ENCODE measurements at places on chromosomes 7 and 10.
A peak's percentile ranks its signal among the peaks of the same experiment; 100 is the strongest.

DNA sequence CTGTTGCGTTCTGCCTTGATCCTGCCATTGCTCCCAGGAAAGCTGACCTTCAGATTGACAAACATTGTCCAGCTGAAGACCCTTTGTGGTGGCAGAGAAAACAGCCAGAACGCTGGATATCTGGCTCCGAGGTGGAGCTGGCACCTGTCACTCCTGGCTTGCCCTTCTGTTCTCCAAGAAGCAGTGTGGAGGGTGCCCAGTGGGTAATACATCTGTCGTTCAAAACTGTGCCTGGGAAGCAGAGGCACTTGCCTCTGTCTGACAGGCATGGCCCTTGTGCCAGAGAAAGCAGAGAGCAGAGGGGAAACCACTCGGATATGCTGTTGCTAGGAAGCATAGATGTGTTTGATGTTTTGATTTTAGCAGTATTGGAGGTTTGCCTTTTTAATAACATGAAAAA is 231.4 kb downstream of the BMPER start:
- no peak for DNase-seq

- DNase-seq = peak; percentile 28
These were observed 130.4 kb upstream of the GHITM start for GRCh38 chr10:84008878-84009277.

- DNase-seq = peak; percentile 65
These were observed 16.6 kb downstream of the ACBD5 start for GRCh38 chr10:27223964-27224363.

DNA sequence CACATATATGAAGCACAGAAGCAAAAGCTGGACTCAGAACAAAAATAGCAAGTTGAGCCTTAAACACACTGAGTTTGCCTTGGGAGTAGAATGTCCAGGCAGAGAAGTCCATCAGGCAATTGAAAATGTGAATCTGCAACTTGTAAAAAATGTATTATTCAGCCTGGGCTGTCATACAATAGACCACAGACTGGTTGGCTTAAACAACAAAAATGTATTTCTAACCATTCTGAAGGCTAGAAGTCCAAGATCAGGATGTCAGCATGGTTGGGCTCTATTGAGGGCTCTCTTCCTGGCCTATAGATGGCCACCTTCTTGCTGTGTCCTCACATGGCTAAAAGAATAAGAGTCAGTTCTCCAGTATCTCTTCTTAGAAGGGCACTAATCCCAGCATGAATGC is 76.5 kb upstream of the CAPZA2 start:
- no peak for DNase-seq

DNA sequence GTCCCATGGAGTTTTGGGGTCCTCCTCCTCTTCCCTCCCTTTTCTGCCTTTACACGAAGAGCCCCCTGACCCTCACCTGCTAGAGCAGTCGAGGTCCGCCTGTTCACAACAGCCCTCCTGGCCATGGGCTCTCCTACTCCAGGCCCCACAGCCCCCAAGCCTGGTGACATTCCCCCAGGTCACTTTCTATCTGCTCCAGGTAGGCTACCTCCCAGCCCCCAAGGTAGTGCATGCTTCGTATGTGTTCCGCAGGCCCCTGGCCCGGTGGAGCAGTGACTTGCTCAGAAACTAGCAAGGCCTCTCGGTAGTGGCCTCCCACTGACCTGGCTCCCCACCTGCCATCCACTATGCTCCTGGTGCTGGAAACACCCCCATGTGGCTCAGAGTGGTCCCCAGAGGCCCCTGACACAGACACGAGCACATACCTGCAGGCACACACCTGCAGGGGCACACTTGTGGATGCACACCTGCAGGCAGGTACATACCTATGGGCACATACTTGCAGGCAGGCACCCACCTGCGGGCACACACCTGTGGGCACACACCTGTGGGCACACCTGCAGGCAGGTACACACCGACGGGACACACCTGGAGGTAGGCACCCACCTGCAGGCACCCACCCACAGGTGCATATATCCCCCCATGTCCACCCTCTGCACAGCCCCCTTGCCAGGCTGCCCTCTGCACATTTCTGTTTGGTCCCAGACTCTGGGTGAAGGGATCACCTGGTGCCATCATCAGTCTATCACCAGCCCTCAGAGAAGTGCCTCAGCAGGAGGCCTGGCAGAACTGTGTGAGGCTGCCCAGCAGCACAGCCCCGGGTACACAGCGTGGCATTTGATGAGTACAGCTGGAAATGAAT is 322.5 kb downstream of the PTPRN2 start:
- DNase-seq = no peak

- no peak for DNase-seq
These were observed 20.0 kb downstream of the UNC5B start for GRCh38 chr10:71232089-71232998.

DNA sequence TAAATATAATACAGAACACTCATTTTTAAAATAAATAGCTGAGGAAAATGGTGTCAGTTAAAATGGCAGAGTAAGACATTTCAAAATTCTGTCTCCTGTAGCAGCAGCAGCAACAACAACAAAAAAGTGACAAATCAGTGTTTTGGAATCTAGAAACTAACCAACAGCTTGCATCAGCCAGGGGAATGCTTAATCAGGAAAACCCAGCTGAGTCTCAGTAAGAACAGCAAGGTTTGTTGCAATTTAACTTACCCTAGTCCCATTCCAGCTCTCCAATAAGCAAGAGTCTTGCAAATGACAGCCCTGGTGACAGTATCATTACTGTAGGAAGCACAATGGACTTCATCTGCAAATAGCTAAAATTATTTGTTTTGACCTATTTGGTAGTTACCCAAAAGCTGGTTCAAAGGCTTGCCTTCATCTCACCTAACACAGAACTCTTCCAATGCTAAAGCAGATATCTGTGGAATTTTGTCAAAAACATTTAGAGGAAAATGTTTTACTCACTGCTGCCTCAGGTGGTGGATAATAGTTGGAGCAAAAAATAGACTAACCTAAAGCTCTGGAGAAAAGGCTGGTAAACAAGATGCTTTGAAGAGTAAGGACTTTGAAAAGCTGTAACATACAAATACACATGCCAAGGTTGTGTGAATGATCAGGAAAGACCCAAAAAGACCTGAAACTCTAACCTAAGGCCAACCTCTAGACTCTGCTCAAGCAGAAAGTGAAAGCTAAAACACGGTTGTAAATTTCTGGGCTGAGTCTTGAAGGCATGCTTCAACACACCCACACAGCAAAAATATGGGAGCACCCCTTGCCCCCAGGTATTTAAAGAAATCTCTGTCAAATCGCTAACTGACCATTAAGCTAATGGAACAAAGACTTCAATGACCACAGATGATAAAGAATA is 9.9 kb upstream of the ARHGAP22 start:
- DNase-seq = no peak

DNA sequence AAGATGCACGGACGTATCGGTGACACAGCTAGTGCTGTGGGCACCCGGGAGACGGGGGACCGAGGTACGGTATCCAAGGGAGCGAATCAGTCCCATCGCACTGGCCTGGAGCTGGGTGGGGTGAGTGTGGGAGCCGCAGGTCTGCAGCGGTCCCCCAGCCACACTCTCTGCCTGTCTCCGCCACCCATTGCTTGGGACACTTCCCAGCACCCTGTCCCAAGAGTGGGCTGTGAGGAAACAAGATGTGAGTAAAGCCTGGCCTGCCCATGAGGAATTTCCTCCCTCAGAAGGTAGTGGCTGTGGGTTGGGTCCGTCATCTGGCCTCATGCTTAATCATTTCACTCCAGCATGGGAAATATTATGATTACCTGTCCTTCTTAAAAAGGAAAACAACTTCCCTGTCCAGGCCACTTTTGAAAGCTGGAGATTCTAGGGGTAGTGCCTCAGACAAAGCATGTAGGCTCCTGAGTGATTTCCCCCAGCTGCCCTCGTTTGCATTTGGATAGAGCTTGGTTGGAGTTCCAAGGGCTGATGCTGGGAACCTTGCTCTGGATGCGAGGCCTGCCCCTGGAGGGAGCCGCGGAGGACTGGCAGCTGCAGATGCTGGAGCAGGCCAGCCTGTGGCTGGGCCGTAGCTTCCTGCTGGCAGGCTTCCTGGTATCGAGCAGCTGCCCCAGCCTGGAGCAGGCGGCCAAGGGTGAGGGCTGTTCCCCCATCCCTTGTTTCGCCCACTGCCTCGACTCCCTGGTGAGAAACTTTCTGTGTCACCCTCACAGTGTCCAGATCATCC is 6.2 kb upstream of the ACTR3C start:
- DNase-seq = no peak

- DNase-seq = no peak
These were observed 144.2 kb downstream of the CXCL12 start for GRCh38 chr10:44240584-44241205.
